ENCODE measurements at places on chromosomes 5 and 9.

- no peak for DNase-seq
Observed at GRCh38 chr5:32551865-32552264, 33.5 kb upstream of the SUB1 start.

DNA sequence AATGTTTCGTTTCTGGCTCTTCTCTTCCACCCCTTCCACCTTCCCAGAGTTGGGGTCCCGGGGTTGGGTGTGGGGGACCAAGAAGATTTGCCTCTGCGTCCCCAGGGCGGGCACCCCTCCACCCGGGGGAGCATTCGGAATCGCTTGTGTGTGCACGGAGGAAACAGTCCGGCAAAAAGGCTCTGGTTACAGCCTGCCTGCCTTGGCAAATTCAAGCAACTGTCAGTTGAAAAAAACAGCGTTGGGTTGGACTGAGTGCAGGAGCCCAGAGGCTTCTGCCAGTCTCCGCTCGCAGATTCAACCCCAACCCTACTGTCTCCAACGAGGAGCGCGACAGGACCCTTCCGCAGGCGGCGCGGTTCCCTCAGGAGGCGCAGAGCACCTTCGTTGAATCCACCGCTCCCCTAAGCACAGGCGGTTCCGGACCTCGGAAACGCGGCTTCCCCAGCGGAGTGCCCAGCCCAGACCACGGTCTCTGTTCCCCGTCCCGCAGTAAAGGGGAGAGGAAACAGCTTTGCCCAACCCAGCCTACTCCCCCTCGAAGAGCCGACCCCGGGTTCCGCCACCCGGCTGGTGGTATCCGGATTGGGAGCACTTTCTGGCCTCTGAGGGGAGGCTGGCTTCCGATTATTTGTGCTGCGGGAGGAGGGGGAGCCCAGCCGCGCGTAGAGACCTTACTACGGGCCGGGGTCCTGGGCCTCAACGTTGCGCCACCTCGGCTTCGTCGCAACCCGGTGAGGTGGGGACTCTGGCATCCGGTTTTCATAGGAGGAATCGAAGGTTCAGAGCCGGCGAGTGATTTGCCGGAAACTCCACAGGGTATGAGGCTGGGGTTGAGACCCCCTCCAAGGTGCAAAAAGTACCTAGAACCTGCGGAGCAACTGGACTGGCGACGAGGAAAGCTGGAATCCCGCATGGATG is 9.6 kb downstream of the LHX6 start:
- DNase-seq = no peak

DNA sequence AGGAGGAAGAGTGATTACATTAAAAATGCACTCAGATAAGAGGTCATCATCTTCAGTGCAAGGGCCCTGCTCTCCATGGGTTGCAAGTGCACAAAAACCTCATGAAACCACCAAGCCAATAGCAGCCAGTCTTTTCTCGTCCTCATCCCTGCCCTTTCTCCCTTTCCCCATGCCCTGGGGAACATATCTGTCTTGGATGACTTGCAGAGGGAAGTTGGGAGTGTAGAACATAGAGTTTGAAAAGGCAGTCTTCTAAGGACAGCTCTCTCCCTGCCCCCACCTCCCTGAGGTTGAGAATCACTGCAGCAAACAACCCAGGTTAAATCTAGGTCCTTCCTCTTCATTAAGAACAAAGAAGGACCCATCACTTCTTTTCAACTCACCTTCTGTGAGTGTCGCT is 22.0 kb downstream of the DDX31 start:
- no peak for DNase-seq

DNA sequence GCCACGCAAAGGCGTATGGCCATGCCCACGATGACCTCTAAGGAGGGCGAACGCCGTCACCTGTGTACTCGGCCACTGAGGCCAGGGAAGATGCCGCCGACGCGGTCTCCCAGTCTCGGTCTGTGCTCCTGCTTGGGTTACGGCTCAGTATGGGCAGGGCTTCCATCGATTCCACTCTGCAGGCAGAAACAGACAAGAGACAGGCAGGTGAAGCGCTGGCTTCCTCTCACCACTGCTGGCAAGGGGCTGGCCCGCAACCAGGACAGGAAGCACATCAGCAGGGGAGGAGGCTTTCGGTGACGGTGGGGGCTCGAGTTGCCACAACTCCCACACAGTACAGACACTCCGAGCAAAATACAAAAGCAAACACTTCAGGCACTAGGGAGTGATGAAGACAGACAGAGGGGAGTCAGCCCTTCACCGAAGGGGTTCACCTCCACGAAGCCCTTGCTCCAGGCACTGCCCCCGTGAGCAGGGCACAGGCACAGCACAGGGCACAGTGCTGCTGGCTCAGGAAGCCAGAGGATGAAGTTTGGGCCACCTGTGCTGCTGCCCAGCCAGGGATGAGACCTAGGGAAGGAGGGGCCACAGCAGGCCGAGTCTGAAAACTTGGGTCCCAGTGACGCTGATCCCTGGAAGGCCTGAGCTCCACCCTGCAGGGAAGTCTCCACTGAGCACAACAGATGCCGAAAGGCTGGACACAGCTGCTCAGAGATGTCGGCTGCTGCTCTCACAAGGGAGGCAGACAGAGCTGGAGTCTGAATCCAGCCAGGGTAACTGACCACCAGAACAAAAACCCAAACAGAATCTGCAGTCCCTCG is 91.3 kb downstream of the CAMSAP1 start:
- DNase-seq = no peak

GRCh38 chr9:89380437-89381307 is 62.4 kb downstream of the SECISBP2 start:
- DNase-seq = no peak

DNA sequence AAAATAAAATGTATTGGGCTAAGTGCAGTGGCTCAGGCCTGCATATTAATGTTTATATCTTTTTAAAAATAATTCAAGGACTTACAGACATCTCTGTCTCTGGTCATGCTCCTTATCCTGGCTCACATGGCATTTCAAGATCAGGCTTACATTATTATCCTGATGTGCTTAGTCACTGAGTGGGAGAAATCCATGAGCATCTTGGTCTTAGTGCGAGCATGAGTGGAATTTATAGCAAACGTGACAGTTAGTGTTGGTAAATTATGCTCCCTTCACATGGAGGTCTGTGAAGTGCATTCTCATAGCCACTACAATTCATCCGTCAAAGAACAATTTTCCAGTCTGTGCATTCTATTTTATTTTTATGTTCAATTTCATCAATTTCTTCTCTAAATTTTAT is 237.8 kb upstream of the EDIL3 start:
- DNase-seq = no peak

DNA sequence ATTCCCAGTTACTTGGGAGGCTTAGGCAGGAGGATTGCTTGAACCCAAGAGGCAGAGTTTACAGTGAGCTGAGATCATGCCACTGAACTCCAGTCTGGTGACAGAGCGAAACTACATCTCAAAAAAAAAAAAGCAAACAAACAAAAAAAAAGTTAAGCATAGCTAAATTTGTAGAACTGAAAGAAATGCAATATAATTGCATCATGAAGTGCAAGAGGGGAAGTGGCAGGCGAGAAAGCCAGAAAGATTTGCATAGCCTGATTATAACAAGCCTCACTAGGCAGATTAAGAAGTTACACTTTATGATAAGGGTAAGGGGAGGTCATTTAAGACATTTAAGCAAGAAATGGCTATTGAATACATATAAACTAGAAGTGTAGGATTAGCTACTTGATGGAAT is 187.1 kb downstream of the EDIL3 start:
- DNase-seq = no peak

- DNase-seq = no peak
Observed at GRCh38 chr9:31236344-31236743, 1148.1 kb upstream of the ACO1 start.

DNA sequence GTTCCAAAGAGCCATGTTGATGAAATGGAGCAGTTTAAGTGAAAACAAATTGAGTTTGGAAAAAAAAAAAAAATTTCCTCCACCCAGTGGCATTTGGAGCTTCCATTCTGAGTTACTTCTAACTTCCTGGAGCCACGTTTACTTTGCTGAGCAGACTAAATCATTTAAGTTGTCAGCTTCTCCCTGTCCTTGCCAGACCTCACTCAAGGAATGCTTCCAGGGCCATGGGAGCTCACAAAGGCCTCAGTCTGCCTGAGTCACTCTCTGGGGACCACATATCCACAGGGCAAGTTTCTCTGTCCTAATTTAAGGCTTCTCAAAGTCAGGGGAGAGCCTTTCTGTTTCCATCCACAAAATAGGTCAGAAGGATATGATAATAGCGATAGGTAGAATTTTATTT is 210.3 kb upstream of the TNC start:
- no peak for DNase-seq

GRCh38 chr5:68456756-68457217 is 241.2 kb downstream of the PIK3R1 start:
- DNase-seq = no peak

GRCh38 chr9:124980431-124980830 is 39.5 kb upstream of the GOLGA1 start:
- no peak for DNase-seq

Measured in suprapubic skin (tissue), 4 donors.